ENCODE measurements at places on chromosomes 7 and 10.
A peak's percentile ranks its signal among the peaks of the same experiment; 100 is the strongest.

DNA sequence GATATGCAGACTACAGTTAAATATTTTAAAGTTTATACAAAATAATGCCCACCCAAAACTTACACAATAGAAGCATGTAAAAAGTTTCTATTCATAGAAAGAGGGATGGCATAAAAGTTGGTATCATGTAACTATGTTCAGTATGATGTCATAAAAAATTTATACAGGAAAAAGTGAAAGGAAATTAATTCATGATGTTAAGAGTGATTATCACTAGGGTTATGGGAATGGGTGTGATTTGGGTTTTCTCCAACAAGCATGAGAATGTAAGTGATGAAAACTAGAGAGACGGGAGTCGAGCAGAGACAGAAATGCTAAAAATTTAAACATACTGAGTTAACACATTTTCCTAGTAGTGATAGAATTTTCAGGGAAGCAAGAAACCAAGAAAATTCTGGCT, 52.7 kb downstream of the GDI2 start:
- no peak for DNase-seq

- no peak for DNase-seq
These were observed 19.7 kb upstream of the SHH start for GRCh38 chr7:155831807-155832524.

GRCh38 chr7:88307823-88308222, 1.1 kb upstream of the STEAP4 start:
- no peak for DNase-seq

GRCh38 chr7:103560136-103560535, 114.1 kb upstream of the SLC26A5 start:
- DNase-seq = no peak

DNA sequence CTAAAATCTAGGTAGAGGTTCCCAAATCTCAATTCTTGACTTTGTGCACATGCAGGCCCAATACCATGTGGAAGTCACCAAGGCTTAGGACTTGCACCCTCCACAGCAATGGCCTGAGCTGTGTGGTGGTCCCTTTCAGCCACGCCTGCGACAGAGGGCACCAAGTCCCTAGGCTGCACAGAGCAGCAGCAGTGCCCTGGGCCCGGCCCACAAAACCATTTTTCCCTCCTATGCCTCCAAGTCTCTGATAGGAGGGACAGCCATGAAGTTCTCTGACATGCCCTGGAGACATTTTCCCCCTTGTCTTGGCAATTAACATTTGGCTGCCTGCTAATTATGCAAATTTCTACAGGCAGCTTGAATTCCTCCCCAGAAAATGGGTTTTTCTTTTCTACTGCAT, 375.5 kb downstream of the SORCS1 start:
- no peak for DNase-seq

- DNase-seq = no peak
These were observed 88.8 kb downstream of the SEMA3C start for GRCh38 chr7:80830010-80830409.

DNA sequence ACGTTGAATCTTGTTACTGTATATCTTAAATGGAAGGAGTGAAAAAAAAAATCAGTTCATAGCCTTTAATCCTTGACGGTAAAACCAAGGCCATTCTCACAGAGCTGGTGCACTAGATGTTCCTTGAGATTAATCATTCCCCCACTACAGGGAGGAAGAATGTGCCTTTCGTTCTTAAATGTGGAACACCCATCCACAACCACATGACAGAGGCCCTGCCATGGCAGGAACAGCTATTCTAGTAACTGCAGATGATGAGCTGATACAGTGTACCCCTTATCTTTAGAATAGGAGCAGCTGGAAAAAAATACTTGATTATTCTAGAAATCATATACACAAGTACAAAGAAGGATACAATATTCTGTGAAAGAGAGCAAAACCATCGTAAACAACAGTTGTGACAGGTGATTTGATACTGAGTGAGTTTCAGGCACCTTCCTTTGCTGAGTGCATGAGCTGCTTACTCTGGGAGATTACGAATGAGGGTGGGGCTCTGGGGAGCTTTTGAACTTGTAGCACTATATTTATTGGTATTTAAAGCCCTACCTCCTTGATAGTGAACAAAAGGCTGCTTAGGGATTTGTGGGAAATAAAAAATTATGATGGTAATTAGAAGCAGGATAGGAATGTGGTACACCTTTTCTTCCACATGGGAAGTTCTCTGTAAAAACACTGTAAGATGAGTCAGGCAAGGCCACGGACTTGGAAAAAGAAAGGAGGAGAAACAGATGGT, 244.4 kb upstream of the SLC26A5 start:
- DNase-seq = no peak

DNA sequence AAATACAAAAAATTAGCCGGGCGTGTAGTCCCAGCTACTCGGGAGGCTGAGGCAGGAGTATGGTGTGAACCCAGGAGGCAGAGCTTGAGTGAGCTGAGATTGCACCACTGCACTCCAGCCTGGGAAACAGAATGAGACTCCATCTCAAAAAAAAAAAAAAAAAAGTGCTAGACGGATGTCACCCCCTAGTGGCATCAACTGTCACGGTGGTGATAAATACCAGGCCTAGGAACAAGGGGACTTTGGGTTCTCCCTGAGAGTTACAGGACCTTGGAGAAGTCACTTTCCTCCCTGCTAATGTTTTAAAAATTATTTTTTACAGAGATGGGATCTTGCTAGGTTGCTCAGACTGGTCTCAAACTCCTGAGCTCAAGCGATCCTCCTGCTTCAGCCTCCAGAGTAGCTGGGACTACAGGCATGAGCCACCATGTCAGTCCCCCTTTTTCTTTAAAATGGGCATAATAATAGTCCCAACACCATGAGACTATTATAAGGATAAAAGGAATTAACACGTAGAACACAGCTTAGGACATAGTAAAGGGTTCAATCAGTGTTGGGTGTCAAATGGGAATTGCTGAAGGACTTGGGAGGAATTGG, 2.6 kb upstream of the TMEM130 start:
- peak; percentile 26 for DNase-seq

GRCh38 chr10:58017719-58018367, 249.9 kb downstream of the IPMK start:
- no peak for DNase-seq

DNA sequence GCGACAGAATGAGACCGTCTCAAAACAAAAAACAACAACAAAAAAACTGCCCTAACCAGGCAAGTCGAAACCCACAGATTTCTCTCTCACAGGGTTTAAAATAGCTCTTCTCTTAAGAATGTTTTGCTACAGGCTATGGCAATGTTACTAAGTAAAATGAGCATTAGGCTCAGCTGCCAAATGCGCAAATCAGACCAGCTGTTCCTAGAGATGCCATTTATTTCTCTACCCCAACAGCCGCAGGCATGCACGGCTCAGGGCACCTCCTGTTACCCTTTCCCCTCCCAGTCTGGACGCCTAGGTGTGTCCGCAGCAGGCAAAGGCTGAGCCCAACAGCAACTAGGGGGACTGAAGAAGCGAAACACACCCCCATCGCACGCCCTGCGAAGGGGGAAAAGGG, 168.3 kb upstream of the MBL2 start:
- DNase-seq = no peak

DNA sequence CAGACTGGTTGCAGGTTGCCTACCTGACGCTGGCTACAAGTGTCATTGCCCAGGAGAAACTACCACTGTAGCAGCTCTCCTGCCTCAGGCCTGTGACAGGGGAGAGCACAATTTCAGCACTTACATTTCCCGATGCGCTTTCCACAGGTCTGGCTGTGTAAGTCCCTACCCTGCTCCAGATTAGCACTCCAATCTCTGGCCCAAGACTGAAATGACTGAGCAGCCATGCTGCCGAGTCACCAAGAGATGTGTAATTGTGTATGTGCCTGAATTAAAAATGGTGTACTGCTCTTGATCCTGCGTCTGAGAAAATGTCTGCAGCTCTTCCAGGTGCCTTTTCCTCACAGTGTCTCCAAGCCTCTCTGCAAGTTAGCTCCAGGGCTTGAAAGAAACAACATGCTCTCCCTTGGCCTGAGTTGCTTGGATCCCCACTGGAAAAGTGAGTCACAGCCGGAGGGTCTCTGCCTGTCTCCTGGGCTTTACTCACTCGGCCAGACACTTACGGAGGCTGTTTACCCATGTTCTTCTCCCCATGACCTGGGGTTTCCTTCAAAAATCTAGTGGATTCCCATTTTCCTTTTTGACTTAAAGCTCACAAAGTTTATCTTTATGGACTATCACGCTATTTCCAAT, 1001.7 kb upstream of the KCND2 start:
- no peak for DNase-seq

Data from stimulated activated naive CD8-positive, alpha-beta T cell treated with anti-CD3 and anti-CD28 coated beads, Interleukin-15, amount 100 ng/mL, for 72 hours (primary cell).